Stimulated activated CD8-positive, alpha-beta memory T cell treated with anti-CD3 and anti-CD28 coated beads, Interleukin-2, amount 100 ng/mL, for 1 hour (primary cell): ENCODE measurements at places on chromosomes 2 and 18.

DNA sequence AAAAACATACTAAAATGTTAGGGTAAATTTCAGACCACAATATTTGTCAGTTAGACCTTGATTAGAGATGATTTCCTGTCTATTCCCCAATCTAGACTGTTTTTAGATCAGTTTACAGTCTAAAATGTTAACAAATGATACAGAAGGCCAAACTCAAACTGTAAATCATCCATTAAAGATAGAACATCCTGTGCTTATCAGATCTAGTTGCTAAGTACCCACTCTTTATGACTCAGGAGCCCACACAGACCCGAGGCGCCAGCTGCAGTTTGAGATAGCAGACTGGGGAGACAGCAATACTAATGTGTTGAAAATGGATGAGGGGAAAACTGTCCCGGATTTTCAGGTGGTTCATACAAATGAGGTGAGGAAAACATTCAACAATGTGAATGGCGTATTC, 113.3 kb downstream of the SCG2 start:
- DNase-seq, result no peak

DNA sequence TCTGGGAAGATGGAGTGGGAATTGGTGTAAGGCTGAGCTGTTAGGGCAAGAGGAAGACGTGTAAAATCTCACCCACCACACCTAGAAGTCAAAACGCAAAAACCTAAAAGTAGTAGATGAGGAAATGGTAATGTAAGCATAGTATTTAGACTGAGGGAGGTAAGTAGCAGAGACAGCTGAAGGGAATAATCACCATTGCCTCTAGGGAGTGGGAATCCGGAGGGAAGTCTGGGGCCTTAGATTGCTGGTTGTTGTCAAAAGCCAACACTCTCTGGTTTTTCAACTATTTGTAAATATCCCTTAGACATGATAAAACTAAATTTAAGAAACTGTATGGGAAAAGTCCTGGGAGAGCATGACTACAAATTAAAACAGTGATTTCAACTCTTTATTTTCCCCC, 28.7 kb upstream of the MYCN start:
- DNase-seq, result no peak

- DNase-seq, result no peak
Measured at GRCh38 chr2:235721625-235722024, 227.8 kb downstream of the AGAP1 start.

GRCh38 chr2:23158306-23158705, 226.7 kb upstream of the KLHL29 start:
- DNase-seq, result no peak

DNA sequence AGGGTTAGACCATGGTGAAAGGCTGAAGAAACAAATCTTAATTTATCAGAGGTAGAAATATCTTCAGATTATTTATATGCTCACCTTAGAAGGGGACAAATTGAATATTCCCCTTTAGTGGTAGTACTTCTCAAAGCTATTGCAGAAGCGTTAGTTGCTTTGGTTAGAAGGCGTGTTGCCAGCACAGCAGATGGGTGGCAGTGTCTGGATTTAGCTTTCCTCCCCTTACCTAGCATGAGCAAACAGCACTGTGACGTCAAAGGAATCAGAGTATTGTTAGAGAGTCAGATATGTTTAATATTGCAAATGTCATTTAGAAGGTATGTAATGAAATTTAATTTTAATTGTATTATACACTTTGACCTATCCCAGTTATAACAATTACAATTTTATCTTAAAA, 27.2 kb upstream of the GALR1 start:
- no peak for DNase-seq

- DNase-seq, result no peak
Measured at GRCh38 chr2:216047397-216047796, 34.0 kb upstream of the MREG start.

- no peak for DNase-seq
Measured at GRCh38 chr2:230505162-230505561, 89.2 kb downstream of the SP100 start.

GRCh38 chr2:200455958-200456421, 53.9 kb downstream of the KCTD18 start:
- DNase-seq, result no peak

- DNase-seq, result no peak
Measured at GRCh38 chr18:25423267-25423666, 71.3 kb upstream of the ZNF521 start.

- DNase-seq, result no peak
Measured at GRCh38 chr2:140657657-140658056, 1473.2 kb downstream of the LRP1B start.

- DNase-seq, result no peak
Measured at GRCh38 chr2:3620834-3621233, 25.9 kb downstream of the COLEC11 start.

GRCh38 chr2:224024270-224024669, 14.8 kb downstream of the SERPINE2 start:
- no peak for DNase-seq

DNA sequence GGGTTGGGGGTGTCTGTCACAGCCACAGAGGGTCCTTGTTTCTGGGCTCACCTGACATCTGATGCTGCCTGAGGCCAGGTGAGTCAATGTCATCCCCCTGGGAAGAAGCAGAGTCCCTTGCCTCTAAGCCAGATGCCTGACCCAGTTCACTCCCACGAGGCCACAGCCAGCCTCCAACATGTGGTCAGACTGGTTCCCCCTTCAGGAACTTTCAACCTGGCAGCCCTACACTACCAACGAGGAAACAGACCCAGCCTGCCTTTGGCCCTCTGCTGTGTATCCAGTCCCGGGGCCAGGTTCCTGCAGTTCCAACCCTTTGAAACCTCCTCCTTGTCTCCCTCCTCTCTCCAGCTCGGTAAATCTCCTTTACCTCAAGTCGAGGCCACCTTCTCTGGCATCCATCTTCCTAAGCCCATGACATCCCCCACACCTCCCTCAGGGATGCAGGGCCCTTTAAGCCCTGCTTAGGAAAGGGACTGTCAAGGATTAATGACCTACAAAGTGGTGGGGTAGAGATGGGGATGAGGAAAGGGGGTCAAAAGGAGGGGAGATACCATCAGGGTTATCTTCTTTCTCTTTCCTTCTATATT, 49.2 kb upstream of the SMAD2 start:
- no peak for DNase-seq

- DNase-seq, result no peak
Measured at GRCh38 chr2:109256111-109256510, 127.1 kb downstream of the SH3RF3 start.

- DNase-seq, result no peak
Measured at GRCh38 chr2:85590950-85591349, 4.6 kb upstream of the RNF181 start.

GRCh38 chr2:191881982-191882816, 35.3 kb upstream of the CAVIN2 start:
- DNase-seq, result no peak

GRCh38 chr2:182621810-182622209, 94.2 kb upstream of the DNAJC10 start:
- DNase-seq, result no peak

- no peak for DNase-seq
Measured at GRCh38 chr2:104412384-104412783, 441.5 kb upstream of the POU3F3 start.

DNA sequence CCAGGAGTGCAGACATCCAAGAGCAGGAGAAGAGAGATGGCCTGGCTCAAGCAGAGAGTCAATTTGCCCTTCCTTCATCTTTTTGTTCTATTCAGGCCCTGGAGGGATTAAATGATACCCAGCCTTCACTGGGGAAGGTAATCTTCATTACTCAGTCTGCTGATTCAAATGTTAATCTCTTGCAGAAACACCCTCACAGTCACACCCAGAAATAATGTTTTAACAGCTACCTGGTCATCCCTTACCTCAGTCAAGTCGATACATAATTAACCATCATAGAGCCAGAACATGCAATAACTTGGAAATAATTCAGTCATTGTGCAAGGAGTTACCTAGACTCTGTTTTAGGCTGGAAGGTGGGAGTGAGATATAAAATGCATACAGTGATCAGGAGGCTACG, 163.7 kb upstream of the TNP1 start:
- no peak for DNase-seq

GRCh38 chr18:70082430-70082829, 123.1 kb downstream of the RTTN start:
- DNase-seq, result no peak

DNA sequence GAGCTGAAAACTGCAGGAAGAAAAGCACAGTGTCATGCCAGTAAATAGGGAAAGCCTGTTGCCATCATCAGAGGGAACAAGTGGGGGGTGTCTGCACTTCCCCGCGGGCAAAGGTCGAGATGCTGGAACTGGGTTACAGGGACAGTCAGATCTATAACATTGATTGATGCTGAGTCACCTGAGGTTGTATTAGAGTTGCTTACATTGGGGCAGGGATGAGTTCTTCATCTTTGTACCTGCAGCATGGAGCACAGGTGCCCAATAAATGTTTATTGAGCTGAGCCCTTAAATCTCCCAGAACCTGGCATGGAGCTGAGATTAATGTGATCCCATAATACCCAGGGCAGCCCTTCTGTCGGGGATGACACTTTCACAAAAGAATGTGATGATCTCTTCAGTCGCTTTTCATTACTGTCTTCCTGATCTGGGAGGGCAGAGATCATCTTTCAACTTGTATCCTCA, 5.9 kb upstream of the RNF152 start:
- no peak for DNase-seq

DNA sequence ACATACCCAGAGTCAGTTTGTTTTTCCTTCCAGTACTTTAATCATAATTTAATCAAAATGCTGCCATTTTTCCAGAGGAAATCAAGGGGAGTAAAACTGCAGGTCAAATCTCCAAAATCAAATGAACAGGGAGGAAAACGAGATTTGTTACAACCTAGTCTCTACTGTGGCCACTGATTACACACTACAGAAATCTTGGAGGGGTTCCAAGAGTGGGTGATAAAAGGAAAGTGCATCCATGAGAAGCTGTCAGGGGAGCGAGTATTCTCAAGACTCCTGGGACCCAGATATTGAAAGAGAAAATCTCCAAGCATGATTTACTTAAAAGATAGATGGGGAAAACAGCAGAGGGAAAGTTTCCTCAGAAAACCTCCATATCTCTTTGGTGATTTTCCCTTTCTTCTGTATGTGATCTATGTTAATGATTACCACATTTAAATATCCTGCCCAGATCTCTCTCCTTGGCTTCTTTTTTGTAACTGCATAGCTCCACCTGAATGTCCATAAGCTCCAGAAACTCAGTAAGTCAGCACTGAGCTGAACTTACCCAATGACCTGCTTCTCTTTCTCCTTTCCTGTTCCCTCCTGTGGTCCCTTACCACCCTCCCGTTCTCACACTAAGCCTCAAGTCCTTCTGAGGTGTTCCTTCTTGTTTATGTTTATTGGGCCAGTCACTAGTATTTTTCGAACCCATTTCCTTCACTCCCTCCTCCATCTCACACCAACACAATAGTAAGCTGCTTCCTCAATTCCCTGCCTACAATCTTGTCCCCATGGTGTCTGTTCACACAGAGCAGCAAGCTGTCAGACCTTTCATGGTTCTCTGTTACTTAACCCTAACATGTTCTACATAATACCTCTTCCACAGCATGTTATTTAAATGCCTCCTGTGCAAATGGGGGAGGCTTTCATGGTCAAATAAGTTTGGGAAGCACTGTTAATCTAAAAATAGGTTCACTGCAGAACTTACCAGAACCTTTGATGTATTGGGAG, 73.9 kb upstream of the TWSG1 start:
- no peak for DNase-seq

GRCh38 chr2:27897717-27898116, 7.2 kb downstream of the BABAM2 start:
- DNase-seq, result no peak

- no peak for DNase-seq
Measured at GRCh38 chr18:59939127-59939526, 39.3 kb downstream of the PMAIP1 start.

- no peak for DNase-seq
Measured at GRCh38 chr18:28409811-28410210, 232.9 kb upstream of the CDH2 start.
